ENCODE measurements at places on chromosomes 5 and 9.

DNA sequence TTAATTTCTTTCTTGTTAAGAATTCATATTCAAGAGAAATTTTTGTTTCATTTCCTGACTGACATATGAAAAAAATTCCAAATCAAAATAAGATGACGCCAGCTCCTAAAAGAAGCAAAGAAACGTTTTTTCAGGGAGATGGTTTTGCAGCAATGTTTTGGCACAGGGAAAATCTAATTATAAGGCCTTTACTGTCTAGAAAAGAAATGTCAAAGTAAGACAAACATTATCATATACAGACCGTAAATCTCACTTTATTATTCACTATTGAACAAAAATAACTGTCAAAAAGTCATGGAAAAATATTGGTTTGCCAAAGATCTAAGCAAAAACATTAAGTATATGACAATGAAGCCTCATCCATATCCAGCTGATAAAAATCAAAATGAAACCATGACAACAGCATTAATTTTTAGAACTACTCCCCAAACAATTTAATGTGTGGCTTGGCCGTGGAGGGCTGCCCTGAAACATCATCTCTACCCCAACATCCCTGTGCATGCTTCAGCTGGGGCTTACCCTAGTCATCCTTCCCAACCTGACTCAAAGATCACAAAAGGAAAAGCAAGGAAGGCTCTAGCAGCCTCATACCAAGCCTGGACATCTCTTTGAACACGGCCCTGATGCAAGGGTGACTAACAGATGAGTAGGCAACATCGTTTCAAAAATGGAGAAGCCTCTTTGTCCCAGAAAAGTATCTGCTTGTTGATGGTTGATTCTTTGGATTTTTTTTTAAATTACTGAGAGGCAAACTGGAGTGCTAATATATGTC is 95.6 kb downstream of the ARSB start:
- peak; percentile 35 for DNase-seq

GRCh38 chr9:16516891-16517290 is 353.6 kb downstream of the BNC2 start:
- no peak for DNase-seq

DNA sequence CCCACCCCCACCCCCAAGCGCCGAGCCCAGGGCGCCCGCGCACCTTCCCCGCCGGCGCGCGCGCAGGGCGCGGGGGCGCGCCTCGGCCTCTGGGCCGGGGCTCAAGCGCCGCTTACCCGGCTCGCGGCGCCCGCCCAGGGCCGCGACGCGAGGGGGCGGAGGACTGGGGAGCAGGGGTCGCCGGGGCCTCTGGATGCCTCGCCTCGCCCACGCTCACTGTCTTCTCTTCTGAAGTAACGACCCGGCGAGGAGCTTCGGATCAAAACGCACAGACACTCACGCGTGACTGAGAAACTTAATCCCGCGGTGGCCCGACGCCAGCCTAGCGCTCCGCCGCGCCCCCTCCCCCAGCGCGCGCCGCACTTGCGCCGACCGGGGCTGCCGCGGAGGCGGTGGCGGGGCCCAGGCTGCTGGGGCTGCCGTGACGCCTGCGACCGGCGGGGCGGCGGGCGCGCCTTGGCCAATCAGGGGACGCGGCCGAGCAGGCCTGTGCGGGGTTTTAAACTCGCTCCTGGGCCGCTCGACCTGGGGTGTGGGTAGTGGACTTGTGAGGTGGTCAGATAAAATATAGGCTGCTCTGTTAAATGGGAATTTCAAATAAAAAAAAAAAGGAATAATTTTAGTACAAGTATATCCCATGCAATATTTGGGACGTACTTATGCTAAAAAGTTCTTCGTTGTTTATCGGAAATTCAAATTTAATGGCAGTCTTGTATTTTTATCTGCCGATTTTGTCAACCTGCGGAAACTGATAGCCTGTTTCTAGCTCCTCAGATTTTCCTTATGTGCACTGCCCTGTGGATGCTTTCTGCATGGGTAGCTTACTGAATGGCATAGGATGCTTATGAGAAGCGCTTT is at the start of gene MPDZ:
Gene MPDZ, minus strand, starts transcription at position 409 of the 858 bp plus-strand sequence. CDS start 29,377 bp downstream, outside the sequence.
- DNase-seq: peak; percentile 70

- DNase-seq: peak; percentile 60
These were observed 82.7 kb downstream of the HSD17B3 start for GRCh38 chr9:96219026-96219899.

DNA sequence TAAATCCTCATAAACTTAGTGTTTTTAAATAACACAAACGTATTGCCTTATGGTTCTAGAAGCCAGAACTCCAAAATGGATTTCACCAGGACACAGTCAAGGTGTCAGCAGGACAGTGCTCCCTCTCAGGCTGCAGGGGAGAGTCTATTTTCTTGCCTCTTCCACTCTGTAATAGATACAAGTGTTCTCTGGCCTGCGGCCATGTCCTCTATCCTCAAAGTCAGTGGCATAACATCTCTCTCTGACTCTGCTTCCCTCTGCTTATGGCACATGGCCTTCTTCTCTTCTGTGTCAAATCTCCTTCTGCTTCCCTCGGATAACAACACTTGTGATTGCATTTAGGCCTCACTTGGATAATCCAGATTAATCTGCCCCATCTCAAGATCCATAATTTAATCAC is 129.4 kb upstream of the OR13F1 start:
- no peak for DNase-seq

DNA sequence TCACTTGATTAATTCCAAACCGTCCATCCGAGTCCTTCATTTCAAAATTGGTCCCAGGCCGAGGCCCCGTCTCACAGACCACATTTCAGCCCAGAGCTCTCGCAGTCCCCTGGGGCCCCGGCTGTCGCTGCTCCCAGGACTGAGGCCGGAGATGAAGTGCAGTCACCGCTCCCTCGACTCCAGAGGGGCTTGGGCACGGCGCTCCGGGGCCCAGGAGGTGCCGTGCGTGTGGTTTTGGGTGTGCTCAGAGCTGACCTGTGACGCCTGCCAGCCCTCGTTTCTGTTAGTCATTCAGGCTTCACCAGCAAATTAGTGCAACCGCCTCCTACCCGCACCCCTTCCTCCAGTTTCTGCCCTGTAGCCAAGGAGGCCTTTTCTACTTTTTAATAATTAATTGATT is 48.7 kb upstream of the PHYKPL start:
- no peak for DNase-seq

- no peak for DNase-seq
These were observed 1.2 kb downstream of the AK3 start for GRCh38 chr9:4739587-4740387.

DNA sequence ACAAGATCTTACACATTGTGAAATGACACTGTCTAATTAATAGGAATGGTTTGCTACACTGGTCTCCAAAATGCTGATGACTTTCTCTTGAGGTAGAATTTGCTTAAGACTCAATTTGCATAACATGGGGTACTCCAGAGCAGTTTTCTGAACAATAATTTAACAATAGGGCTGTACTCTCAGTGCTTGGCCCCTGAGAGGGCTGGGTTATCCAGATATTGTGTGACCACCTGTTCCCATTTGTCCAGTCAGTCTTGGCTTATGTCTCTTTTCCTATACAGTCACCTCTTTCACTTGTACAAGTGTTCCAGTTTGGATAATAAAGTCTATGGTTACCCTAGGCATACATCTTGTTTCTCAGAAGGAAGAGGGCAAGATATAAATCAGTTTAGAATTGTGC is 17.9 kb downstream of the ZSWIM6 start:
- DNase-seq: no peak

DNA sequence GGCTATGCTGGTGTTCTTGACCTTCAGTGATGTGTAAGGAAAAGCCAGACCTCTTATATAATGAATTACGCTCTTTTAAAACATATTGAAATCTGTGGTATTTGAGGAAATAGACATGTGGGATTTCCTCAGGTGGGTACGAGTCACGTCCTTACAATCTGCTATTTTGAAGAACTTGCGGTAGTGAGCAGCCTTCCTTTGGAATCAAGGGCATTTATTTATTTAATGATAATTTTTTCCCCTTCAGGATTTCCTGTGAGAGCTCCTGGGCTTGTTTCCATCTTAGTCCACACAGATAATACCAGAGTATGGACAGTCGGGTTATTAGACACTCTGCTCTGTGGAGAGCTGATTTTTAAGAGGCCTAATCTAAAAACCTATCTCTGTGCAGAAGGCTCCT is 167.9 kb downstream of the ARHGEF28 start:
- peak; percentile 32 for DNase-seq

- DNase-seq: no peak
These were observed 397.5 kb downstream of the HTR1A start for GRCh38 chr5:63564789-63565188.

DNA sequence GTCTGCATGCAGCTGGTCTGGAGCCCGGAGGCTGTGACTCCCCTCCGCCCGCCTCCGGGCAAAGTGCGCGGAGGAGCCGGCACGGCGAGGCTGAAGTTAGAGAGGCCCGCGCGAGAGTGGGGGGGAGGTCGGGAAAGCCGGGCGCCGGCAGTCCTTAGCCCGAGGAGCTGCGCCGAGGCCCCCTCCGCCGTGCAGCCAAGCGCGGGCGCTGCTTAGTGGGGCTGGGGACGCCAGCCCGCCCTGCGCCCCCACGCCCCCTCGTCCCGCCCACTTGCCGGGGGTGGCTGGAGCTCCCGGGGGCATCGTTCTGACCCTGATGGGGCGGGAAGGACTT is 403 bp downstream of the NINJ1 start:
- DNase-seq: peak; percentile 83

- DNase-seq: no peak
These were observed 322.4 kb downstream of the TMEM167A start for GRCh38 chr5:82754759-82755158.

DNA sequence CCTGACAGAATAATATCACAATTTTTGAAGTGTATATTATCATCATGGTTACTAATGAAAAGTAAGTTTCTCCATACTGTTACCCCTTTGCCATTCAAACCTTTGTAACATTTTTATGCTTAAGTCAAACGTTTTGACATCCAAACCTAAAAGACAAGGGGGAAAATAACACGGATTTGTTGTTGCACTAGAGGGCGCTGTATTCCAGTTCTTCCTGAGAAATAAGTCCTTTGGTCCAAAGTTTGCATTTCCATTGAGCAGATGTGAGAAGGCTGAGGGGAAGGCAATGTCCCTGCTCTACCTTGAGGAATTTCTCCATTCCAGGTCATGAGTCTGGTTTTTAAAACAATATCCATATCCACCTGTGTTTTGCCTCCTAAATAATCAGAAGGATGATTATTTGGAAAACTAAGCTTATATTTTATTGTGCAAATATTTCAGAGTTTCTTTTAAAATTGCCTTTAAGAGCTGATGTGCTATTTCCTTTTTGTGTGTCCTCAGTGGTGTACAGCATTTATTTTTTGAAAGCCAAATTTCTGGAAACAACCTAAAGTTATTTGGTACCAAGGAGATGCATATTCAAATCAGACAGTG is 9.7 kb downstream of the LECT2 start:
- peak; percentile 80 for DNase-seq

GRCh38 chr5:65790371-65791163 is 68.6 kb downstream of the NLN start:
- peak; percentile 31 for DNase-seq

DNA sequence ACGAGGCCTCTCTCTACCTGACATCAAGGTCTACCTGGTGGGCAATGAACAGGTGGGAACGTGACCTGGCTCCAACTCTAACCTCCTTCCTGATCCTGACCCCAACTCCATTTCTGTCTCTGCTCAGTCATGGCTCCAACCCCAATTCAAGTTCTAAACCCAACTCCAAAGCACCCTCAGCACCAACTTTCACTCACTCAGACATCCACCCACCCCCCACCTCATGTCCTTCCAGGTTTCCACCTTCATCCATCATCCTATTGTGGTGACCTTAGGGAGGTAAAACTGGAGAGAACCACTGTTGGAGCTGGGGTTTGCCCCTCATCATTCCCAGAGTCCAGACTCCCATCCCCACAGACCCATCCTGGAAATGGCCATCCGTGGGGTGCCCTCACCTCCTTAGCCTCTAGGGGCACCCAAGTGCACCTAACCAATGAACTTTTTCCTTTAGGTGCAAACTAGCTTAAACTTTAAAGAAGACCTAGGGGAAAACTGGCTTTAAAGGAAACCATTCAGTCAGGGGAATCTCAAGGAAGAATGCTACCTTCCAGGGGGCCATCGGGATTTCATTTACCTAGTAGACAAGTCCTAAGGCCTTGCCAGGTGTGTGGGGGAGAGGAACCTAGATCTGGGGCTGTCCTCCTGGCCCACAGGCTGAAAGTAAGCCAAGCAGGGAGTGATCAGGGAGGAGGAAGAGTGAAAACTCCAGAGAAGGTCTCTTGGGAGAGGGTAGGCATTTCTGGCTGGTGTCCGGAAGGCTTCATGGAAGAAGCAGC is 11.3 kb downstream of the RGS14 start:
- peak; percentile 47 for DNase-seq

- DNase-seq: no peak
These were observed 6.6 kb downstream of the CDX1 start for GRCh38 chr5:150173161-150173560.

GRCh38 chr5:16666883-16667398 is 50.1 kb upstream of the RETREG1 start:
- peak; percentile 70 for DNase-seq

DNA sequence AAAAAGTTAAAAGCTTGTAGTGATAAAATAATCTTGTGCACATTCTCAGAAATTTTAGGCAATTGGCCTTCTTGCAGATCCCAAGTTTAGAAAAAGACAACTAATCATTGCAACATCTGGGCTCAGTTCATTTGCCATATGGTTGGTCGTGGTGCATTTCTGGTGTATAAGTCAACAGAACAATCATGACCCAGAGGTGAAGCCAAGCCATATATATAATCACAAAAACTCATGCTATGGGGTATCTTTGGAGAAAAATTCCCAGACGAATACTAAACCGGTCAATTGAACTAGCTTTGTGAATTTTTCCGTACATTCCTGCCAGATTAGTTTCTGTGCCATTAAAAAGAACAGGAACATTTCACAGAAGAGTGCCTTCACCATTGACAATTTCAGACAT is 50.3 kb downstream of the FYB1 start:
- DNase-seq: no peak

- no peak for DNase-seq
These were observed 43.1 kb upstream of the SELENOP start for GRCh38 chr5:42854795-42855194.

DNA sequence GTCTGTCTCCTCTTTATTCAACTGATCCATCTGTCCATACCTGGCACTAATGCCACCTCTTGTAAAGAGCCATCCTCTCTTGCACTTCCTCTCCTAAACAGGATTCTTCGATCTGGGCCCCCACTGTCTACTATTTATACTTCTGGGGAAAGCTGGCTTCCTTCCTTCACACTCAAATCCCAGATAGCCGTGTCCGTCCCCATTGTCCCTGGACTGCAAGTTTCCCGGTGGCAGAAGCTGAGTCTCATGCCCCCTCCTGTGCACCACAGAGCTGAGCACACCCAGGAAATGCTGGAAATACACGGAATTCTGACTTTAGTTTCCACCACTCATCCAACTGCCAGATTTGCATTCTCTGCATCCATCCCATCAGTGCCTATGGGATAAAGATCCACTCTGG is 84.0 kb downstream of the MARCHF11 start:
- DNase-seq: no peak

All from kidney tubule cell (primary cell).